ENCODE measurements at places on chromosomes 12 and 14.

DNA sequence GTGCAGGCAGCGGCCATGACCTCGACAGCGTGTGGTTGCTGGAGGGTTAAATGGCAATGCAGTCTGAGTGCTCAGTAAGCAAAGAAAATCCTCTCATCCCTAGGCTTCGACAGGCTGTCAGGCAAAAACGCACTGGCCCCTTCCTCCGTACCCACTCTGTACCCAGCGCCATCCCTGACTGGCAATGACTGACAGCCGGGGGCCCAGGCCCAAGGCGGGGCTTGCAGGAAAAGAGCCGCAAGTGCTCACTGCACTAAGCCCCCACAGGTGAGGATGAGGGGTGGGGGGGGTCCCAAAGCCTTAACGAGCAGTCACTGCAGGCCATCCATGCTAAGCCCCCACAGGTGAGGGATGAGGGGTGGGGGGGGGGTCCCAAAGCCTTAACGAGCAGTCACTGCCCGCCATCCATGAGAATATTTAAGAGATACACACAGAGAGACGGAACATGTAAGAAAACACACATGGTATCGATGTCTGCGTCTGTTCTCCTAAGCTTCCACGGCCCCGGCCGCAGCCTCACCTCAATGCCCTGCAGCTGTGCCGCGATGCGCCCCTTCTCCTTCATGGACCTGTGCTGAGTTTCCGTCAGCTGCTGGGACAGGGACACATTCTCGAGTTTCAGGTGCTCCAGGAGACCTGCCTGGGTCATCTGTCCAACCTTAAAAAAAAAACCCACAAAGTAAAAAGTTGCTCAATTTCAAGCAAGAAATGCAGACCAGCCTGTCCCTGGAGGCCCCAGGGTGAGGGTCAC, 30.7 kb downstream of the GOLGA3 start:
- no peak for DNase-seq

- no peak for DNase-seq
These were observed 7.0 kb downstream of the POU6F1 start for GRCh38 chr12:51210690-51211395.

- DNase-seq: no peak
These were observed 35.8 kb upstream of the ERGIC2 start for GRCh38 chr12:29416748-29417147.

GRCh38 chr12:65335981-65336380, 57.5 kb downstream of the MSRB3 start:
- DNase-seq: no peak

DNA sequence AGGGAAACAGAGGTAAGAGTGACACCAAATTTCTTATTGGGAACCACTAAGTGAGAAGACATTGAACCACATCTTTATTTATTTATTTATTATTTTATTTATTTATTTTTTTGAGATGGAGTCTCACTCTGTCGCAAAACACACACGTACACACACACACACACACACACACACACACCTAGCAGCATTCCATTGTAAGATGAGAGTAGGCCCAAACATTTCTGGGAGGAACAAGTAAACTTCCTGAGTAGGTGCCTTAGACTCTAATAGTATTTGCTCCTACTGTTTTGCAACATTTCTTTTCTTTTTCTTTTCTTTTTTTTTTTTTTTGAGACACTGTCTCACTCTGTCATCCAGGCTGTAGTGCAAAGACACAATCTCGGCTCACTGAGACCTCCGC, 7.1 kb upstream of the CDC42BPB start:
- DNase-seq: no peak

DNA sequence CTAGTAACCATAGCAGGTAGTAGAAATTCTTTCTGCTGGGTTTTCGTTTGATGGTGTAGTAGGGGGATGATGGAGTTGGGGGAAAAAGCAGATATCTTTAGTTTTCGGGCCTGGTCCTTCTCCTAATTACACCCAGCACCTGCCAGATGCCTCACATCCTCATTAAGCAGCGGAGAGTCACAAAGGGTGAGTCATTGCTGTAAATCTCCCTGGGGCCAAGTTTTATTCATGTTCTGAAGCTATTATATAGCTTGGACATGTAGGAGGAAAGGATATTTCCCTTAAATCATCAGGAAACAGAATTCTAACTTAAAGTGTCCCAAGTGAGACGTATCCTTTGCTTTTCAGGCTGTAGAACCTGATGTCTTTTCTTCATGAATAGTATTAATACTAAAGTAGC, 4.9 kb upstream of the NECAP1 start:
- no peak for DNase-seq

GRCh38 chr14:68306934-68307789, 485.7 kb downstream of the ZFP36L1 start:
- no peak for DNase-seq

GRCh38 chr12:4555804-4556203, 6.2 kb upstream of the DYRK4 start:
- DNase-seq: no peak
